ENCODE measurements at places on chromosomes 7 and 10. TPM values are rescaled to one million over a fixed set of nuclear protein-coding genes. Genes with fewer than 3 reads are reported as not detected.

DNA sequence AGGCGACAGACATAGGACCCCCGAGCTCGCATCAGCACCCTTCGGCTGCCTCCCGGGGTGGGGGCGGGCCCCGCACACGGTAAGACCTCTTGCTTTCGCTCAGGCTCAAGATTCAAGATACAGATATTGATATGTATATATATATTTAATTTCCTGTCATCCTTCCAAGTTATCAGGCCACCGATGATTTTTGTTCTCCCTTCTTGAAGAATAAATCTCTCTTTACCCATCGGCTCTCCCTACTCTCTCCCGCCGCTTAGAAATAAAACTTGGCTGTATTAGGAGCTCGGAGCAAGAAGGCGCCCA lies 603 bp downstream of the ADRA2A start:
- no peak for DNase-seq

GRCh38 chr10:6583447-6583846 lies 3.4 kb upstream of the PRKCQ start:
- DNase-seq, result no peak

DNA sequence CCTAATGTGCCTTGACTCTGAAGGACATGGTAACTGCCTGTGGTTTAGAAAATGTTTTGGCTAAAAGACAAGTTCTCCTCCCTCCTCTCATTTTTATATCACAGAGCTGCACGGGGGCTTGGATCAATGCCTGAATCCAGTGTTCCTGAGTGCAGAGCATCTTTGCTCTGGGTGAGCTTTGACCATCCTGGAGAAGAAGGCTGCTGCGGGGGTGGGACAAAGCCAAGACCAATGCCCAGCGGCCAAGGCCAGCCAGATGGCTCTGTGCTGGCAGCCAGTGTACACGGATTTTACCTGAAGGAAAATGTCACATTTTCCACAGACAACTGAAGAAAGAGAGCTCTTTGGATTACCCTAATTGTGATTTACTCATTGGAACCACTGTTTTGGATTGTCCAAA lies 102.0 kb upstream of the TARP start:
- no peak for DNase-seq

DNA sequence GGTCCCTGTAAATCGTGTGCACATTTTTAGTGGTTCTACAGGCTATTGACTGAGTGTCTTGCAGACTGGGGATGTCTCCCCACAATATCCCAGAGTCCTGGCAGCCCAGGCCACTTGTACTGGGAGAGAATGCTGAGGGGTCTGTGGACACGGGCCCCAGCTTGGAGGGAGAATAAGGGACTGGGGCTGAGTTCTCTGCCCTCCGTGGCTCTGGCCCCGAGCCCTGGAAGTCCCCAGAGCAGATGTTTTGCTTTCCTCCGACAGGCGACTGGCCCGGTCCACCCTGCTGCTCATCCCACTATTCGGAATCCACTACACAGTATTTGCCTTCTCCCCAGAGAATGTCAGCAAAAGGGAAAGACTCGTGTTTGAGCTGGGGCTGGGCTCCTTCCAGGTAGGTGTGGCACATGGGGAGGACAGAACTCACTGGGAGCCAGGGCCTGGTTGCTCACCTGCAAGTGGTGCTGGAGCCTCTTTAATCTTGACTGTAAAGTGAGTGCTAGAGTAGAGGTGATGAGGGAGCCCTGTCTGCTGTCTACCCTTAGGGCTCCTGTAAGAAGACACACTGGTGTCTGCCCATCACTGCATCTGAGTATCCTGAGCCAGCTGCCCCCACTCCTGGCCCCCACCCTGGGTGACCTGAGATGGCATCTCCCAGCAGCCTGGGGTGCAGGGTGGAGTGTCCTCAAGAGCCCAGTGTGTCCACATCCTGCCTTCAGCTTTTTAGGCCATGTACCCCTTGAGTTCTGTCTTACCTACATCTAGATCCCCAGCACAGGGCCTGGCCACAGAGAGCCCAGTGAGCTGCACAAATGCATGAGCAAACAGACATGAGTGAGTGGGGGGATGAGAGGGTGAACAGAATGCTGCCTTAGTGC lies 51.1 kb downstream of the ADCYAP1R1 start:
- peak; percentile 16 for DNase-seq

- DNase-seq, result no peak
Measured at GRCh38 chr7:24169077-24169624, 114.8 kb upstream of the NPY start.

Gene NODAL
- total RNA-seq, result 71.0 TPM

DNA sequence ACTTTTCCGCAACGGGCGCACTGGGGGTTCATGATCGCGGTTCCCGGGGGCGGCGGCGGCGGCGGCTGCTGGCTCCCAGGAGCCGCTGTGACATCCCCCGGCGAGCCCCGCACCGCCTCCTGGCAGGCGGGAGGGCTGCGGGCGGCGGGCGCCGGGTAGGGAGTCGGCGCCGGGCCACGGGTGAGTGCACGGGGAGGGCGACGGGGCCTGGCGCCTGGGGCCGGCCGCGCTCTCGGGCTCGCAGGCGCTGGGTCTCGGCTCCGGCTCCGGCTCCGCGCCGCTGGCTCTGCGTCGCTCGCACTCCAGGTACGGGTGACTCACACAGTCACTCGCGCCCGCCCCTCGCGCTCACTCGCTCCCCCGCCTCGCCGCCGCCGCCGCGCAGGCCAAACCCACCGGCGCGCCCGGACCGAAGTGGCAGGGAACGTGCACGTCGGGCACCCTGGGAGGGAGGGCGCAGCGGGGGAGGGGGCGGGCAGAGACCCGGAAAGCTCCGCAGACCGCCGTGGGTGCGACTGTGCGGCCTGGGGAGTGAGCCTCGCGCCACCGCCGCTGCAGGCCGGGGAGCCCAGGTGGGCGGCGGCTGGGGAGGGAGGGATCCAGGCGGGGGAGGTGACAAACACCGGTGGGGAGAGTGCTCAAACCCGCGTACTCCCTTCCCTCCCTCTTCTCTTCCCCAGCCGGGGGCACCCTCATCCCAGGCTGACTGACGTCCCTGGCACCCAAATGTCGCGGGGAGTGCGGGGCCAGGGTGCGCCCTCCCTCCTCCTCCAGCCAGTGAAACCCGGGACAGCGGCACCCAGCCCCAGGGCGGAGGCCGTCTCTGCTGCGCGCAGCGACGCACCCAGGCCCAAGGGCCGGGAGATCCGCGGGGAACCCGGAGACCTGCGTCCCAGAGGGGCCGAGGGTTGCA lies 276.9 kb upstream of the NEBL start:
- peak; percentile 86 for DNase-seq

GRCh38 chr10:66591865-66592264 lies 334.0 kb upstream of the LRRTM3 start:
- no peak for DNase-seq

DNA sequence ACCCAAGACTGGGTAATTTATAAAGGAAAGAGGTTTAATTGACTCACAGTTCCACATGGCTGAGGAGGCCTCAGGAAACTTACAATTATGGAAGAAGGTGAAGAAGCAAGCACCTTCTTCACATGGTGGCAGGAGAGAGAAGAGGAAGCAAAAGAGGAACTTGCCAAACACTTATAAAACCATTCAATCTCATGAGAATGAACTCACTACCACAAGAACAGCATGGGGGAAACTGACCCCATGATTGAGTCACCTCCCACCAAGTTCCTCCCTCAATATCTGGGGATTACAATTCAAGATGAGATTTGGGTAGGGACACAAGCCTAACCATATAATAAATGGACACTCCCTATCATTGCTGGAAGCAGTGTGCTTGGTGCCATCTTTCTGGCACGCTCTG lies 506.3 kb downstream of the CALN1 start:
- no peak for DNase-seq

DNA sequence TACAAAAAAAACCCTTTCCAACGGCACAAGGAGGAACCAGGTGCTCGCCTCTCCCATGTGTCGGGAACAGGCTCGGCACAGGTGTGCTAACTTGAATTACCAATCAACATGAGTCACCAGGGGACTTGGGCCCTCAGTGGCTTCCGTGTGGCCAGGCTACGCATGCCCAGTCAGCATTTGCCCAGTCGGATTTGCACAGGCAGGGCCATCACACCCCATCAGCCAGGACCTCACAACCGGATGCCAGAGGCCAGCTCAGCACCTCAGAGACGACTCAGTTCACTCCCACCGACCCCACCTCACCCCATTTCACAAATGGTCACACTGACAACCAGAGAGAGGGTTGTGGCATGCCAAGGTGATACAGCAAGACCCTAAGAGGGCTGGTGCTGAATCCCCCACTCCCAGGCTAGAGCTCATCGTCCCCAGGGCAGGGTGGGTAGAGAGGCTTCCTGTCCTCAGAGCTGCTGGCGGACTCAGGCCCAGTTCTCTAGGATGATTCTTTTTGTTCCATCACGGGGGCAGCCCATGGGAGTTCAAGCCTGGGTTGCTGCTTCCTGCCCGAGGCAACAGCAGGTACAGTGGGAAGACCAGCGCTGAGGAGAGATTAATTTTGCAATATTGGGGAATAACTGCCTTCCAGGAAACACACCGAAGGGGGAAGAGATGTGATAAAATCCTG lies 13.6 kb downstream of the ANXA11 start:
- DNase-seq, result no peak

Gene SNX8
- total RNA-seq, result 53.2 TPM

DNA sequence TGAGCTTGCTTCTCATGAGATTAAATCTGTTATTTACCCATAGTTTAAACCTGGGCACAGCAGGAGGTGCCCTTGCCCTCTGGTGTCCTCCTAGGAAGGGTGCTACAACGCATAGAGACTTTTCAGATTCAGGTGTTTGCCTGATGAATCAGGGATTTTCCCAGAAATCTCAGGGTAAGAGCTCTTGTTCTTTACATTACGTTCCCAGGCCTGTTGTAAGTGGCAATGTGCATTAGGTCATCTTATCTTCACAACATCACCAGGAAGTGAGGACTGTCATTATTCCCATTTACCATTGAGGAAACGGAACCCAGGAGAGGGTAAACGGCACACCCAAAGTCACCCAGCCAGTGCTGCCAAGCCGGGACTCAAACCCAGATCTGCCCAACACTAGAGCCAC lies 73.0 kb downstream of the NHLRC2 start:
- DNase-seq, result no peak

Gene RTKN2
- 11.5 TPM for total RNA-seq

- DNase-seq, result no peak
Measured at GRCh38 chr7:130940907-130941306, 206.9 kb upstream of the KLF14 start.

DNA sequence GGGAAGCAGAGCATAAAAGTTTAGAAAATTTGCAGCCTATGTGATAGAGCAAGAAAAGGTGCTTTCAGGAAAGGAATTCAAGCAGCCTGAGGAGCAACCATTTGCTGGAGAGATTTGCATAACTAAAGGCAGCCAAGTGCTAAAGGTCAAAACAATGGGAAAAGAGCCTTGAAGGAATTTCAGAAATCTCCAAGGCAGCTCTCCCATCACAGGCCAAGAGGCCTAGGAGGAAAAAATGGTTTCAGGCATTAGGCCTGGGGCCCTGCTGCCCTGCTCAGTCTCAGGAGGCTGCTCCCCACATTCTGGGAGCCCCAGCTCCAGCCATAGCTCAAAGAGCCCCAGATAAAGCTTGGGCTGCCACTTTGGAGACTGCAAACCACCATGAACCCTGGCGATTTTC lies 95.9 kb upstream of the UNC5B start:
- DNase-seq, result no peak

GRCh38 chr7:1321411-1322239 lies 89.0 kb downstream of the UNCX start:
- no peak for DNase-seq

DNA sequence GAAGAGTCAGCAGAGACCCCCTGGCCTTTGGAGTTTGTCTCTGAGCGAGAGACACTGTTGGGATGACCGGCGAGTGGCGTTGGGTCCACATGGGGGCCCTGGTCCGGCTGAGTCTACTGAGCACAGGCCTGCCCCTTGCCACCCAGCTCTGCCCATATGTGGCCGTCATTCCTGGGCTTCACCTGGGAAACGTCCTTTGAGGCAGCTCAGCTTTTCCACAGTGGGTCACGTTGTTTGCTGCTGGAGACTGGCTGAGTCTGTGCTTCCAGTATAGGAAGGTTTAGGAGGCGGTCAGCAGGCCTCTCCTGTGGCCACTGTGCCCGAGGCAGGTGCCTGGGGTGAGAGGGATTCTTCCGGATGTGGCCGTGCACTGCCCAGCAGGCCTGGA lies 17.1 kb downstream of the ADAM8 start:
- no peak for DNase-seq

Gene SPDYE6
- total RNA-seq, result not detected

DNA sequence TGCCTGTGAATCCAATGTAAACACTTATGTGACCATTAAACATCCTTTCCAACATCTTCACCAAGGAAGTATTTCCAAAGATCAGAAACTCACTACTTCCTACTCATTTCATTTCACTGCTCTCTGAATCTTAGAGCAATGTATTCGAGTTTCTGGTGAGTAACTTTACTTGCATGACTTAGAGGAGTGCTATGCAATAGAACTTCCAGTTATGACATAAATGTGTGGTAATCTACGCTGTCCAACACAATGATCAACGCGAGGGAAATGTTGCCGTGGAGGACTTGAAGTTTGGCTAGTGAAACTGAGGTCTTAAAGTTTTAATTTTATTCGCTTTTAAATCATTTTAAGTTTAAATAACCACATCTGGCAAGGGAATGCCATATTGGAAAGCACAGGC lies 1326.3 kb downstream of the XPNPEP1 start:
- DNase-seq, result no peak

DNA sequence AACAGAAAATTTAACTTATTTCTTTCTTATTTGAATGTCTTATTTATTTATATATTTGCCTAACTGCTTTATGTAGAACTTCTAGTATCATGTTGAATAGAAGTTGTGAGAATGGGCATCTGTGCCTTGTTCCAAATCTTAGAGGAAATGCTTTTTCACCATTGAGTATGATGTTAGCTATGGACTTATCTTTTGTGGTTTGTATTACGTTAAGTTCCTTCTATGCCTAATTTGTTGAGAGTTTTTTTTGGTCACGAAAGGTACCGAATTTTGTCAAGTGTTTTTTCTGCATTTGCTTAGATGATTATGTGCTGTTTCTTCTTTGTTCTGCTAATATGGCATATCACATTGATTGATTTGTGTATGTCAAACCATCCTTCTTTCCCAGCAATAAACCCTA lies 161.0 kb upstream of the TRIM24 start:
- no peak for DNase-seq

DNA sequence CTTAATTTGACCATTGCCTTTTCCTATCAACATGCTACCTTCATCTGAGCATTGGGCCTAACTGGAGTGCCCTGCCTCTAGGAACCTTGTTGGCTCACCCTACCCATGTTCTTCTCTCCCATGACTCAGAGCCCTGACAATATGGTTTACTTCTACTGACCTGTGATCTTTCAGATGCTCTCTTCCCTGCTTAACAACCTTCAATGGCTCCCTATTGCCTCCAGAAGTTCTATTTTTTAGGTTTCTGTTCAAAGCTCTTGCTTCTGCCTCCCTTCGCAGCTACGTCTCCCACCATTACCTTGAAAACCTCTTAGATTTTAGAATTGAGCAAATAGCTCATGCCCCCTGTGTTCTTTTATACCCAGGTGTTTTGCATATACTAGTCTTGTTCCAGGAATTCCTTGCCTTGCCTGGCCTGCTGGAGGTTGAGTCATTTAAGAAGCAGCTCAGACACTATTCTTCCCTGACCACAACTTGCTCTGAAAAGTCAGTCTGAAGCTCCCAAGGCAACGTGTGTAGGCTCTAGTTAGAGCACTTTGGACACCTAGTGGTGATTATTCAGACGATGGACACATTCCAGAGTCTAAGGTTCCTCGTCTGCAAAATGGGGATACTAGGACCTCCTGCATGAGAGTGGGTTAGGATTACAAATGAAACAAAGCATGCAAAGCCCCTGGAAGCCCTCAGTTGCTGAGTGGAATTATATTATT lies 64.4 kb upstream of the EMX2 start:
- DNase-seq, result no peak

Gene CDHR3
- 16.1 TPM for total RNA-seq

Gene ARPC1B
- 36.5 TPM for total RNA-seq

Gene STARD3NL
- 45.5 TPM for total RNA-seq

Gene POLR2J2
- 7.2 TPM for total RNA-seq

GRCh38 chr10:129210876-129211275 lies 256.2 kb upstream of the MGMT start:
- DNase-seq, result no peak

Measured in endodermal cell (in vitro differentiated cells).